ENCODE measurements at places on chromosomes 6 and 20.

DNA sequence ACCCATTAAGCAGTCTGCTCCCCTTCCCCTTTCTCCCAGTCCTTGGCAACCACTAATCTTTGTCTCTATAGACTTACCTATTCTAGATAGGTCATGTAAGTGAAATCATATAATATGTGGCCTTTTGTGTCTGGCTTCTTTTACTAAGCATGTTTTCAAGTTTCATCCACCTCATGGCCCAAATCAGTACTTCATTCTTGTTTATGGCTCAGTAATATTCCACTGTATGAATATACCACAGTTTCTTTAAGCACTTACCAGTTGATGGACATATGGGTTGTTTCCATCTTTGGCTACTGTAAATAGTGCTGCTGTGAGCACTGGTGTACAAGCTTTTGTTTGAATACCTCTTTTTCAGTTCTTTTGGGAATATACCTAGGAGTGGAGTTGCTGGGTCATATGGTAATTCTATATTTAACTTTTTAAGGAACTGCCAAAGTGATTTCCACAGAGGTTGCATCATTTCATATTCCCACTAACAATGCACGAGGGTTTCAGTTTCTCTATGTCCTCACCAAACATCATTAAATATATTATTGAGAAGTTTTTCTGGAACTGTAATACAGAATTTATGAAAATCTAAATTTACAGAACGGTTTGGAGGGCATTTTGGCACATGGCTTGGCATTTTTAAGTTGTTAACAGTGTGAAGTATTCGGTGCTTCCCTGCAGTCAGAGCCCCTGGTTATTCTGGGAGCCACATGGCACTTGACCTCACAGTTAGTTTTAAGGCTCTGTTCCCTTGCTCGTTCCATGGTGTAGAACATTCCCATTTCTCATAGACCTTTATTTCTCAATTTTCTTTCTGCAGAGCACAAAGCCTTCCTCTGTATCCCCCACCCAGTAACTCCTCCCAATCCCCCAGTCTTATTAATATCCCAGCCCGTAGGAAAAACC is 27.0 kb upstream of the DTNBP1 start:
- DNase-seq, result no peak

- DNase-seq, result peak; percentile 65
Measured at GRCh38 chr6:33427585-33428223, 7.8 kb downstream of the SYNGAP1 start.

GRCh38 chr20:46631212-46631869 is 19.9 kb downstream of the SLC13A3 start:
- DNase-seq, result peak; percentile 29

DNA sequence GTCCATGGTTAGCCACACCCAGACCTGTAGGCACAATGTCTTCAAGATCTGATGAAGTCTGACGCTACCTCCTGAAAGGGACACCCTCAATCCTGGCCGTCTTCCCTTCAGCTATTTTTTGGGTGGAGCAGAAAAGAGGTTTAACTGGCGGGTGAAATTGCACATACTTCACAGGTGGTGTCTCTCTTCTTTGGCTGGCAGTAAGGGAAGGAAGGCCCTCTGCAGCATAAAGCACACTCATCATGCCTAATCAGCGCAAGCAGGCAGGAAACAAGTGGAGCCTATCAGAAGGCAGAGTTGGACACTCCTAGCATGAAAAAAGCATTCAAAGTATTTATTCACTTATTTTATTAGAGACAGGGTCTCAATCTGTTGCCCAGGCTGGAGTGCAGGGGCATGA is 32.9 kb downstream of the PNLDC1 start:
- no peak for DNase-seq

- no peak for DNase-seq
Measured at GRCh38 chr20:61455508-61456215, 203.6 kb downstream of the CDH4 start.

DNA sequence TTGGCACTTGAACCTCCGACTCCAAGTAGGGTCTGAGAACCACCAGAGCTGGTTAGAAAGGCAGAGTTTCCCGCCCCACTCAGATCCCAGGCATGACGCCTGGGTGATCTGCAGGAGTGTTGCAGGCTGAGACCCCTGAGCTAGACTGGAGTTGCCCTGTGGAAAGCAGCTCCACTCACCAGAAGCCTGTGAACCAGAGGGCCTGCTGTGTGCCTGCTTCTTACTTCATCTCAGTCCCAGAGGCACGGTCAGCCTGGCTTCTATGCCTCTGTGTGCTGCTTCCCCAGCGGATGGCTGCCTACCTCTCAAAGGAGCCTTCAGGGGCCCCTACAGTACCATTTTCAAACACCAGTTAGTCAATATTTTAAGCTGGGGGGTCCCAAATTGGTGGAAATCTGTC is 15.6 kb upstream of the CCN6 start:
- no peak for DNase-seq

DNA sequence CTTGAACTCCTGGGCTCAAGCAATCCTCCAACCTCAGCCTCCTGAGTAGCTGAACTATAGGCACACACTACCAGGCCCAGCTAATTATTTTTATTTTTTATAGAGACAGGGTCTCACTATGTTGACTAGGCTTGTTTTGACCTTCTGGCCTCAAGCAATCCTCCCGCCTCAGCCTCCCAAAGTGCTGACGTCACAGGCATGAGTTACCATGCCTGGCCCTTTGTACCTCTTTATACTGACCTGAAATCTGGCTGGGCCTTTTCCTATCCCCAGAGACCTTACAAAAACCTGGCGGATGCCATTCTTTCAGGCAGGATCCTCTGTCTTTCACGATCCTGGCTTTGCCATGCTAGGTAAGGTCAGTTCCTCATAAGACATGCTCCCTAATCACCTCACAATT is 11.5 kb downstream of the WFDC3 start:
- no peak for DNase-seq

- DNase-seq, result no peak
Measured at GRCh38 chr20:35302421-35303335, 10.5 kb upstream of the FAM83C start.

GRCh38 chr6:51266604-51267003 is 447.9 kb downstream of the TFAP2B start:
- DNase-seq, result no peak

- no peak for DNase-seq
Measured at GRCh38 chr6:15989397-15989796, 139.5 kb upstream of the MYLIP start.

GRCh38 chr6:39169448-39170344 is 54.7 kb upstream of the SAYSD1 start:
- DNase-seq, result no peak

DNA sequence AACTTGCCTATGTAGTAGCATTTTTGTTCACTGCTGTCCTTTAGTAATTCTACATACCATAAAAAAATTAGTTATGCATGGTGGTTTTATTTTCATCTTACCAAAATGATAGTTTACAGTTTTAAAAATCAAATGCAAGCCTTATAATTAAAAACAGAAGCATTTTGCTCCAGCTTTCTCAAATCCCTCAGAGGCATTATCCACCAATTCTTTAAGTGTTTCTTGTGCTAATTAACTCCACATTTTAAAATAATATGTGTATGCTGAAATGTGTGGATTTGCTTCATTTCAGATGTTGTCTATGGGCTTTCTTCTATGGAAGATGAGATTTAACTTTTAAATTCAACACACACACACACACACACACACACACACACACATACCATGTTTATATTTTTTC is 49.3 kb downstream of the PCSK2 start:
- no peak for DNase-seq

GRCh38 chr20:58017970-58018530 is 210.4 kb downstream of the ANKRD60 start:
- no peak for DNase-seq

DNA sequence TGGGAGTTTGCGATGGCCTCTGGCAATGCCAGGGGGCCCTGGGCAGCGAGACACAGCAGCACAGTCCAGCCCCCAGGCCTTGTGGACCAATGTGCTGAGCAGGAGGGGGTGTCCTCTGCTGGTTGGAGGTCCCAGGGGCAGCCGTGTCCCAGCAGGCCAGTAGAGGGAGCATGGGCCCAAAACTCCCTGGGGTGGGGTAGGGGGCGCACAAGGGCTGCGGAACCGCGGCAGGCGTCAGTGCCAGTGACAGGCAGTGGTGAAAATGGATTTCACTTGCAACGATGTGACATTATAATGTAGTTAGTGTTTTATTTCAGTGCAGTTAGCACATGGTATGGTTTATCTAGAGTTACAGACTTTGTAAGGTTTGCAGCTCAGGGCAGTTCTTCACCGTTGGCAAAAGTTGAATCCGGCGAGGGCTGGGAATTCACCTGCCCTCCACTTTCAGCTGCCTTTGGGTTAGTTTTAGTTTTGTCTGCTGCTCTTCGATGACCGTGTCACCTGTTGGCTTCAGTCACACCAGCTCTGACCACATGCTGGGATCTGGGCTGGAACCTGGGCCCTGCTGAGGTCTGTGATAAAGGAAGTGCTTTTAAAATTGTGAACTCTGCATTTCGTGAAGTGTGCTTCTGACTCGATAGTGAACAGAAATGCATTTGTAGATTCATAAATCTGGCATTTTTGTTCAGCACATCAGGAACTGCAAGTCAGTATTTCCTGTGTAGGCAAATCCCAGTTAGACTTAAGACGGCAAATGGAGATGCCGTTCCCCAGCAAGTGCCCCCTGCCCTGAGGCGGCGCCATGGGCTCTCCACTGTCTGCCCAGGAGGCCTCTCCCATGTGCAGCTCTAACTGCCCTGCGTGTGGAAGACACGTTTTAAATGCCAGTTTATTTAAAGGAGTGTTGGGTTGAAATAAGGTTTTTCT is 46.8 kb downstream of the PYGB start:
- peak; percentile 65 for DNase-seq

- DNase-seq, result no peak
Measured at GRCh38 chr20:46203510-46203837, 85.4 kb downstream of the CD40 start.

- DNase-seq, result peak; percentile 80
Measured at GRCh38 chr20:63519668-63520503, 679 bp upstream of the PPDPF start.

DNA sequence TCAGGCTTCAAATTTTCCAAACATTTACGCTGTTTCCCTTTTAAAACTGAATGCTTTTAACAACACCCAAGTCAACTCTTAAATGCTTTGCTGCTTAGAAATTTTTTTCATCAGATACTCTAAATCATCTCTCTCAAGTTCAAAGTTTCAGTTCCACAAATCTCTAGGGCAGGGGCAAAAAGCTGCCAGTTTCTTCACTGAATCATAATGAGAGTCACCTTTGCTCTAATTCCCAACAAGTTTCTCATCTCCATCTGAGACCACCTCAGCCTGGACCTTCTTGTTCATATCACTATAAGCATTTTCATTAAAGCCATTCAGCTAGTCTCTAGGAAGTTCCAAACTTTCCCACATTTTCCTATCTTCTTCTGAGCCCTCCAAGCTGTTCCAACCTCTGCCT is 69.1 kb downstream of the RNF217 start:
- no peak for DNase-seq

GRCh38 chr6:143241111-143241510 is 180.4 kb downstream of the AIG1 start:
- no peak for DNase-seq

- no peak for DNase-seq
Measured at GRCh38 chr20:3406481-3407039, 909 bp downstream of the DNAAF9 start.

- no peak for DNase-seq
Measured at GRCh38 chr20:709991-710779, 34.6 kb upstream of the SCRT2 start.

- DNase-seq, result no peak
Measured at GRCh38 chr20:47118641-47119040, 224.0 kb downstream of the EYA2 start.

- no peak for DNase-seq
Measured at GRCh38 chr20:48463096-48463720, 364.6 kb downstream of the PREX1 start.

- no peak for DNase-seq
Measured at GRCh38 chr6:49955847-49956246, 8.1 kb downstream of the DEFB114 start.

GRCh38 chr20:32742322-32743236 is 688 bp downstream of the COMMD7 start:
- DNase-seq, result peak; percentile 42

DNA sequence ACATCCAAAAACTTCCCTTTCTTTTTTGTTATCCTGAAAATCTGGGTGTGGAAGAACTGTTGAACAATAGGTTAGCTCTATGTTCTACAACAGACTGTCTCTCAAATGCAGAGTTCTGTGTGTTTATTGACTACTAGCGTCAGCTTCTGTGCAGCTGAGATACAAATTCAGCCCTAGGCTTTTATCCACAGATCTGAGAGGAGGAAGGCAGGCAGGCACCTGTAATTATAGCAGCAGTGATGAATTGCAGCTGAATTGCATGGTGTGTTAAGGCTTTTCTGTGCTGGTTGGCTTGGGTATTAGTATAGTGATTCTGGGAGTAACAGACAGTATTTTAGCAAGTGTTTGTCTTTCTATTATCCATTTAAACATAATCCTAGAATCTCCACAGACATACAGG is 24.4 kb downstream of the GRIK2 start:
- no peak for DNase-seq

- DNase-seq, result no peak
Measured at GRCh38 chr6:11878029-11878428, 99.4 kb upstream of the ADTRP start.
